ENCODE measurements at places on chromosomes 5 and 9. TPM values are rescaled to one million over a fixed set of nuclear protein-coding genes. Genes with fewer than 3 reads are reported as not detected.

GRCh38 chr9:99511723-99512122 lies 289.6 kb downstream of the SEC61B start:
- DNase-seq: no peak

GRCh38 chr9:12846035-12846434 lies 71.2 kb downstream of the LURAP1L start:
- no peak for DNase-seq

DNA sequence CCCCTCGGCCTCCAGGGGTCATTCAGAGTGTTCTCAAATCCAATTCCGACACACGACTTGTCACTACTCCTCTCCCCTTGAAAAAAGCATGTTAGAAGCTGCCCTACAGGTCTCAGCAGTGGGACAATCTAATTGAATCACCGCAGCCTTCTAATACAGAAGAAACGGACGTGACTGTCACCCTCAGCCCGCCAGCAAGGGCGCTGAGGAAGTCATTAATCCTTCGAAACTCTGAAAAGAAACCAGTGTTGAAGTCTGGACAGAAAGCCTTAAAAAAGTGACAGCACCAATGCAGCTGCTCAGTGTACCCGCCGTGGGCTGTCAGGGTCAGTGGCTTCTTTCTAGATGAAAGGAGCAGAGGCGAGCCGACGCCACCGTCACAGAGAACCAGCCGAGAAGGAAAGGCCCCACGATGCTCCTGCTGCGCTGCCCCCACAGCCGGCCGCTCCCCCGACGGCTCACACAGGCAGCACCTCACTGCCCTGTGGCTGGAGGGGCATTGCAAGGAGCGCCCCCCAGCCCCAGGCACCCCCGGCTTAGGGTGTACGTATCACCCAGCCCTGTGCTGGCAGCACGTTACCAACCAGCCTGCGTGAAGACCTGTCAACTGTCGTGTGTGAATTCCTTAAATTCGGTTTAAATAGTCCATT lies 5.7 kb downstream of the BRD3OS start:
- no peak for DNase-seq

DNA sequence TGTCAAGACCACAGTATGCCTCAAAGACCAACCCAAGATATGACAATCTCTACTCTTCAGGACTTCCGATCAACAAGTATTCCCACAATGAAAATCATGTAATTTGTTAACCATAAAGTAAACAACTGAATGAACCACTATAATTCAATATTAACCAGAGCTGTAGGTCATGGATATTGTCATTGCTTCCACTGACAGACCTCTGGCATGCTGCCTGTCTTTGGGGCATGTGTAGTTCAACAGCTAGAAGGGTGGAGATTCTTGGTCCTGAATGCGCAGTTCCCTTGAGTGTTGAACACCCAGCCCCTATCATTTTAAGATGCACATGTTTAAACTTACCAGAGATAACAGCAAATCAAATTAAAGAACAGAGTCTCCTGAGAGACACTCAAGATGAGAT lies 283.0 kb downstream of the CEMIP2 start:
- DNase-seq: no peak

DNA sequence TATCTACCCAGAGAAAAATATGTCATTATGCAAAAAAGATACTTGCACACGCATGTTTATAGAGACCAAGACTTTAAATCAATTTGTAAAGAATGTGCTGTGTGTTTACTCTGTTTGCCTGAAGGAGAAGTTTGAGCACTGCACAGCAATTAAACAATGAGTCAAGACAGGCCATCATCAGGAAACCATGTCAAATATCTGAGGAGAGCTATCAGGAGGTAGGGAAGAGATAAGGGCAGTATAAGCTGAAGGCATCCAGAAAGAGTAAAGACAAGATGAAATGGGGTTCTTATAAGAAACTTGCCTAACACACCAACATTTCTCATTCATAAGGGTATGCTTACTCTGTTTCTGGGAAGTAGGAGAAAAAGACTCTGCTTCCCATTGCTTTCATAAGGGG lies 405.8 kb upstream of the PTGER4 start:
- DNase-seq: no peak

DNA sequence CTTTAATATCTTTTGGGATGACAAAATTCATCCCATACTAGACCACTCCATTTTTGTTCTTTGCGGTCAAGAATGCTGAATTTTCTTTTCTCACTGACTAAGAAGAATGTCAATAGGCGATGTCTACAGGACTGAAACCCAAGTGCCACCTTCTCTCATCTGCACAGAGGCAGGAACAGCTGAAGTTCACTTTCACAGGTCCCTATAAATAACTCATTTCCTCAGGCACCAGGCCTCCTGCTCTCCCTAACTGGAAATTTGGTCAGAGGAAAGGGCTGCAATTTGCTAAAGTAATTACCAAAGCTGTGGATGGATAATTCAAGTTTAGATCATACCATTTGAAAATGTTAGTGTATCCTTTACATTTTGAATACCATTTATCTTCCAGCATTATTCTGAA lies 142.9 kb downstream of the DIRAS2 start:
- DNase-seq: no peak

- DNase-seq: no peak
Observed at GRCh38 chr5:62263401-62263800, 42.6 kb upstream of the KIF2A start.

DNA sequence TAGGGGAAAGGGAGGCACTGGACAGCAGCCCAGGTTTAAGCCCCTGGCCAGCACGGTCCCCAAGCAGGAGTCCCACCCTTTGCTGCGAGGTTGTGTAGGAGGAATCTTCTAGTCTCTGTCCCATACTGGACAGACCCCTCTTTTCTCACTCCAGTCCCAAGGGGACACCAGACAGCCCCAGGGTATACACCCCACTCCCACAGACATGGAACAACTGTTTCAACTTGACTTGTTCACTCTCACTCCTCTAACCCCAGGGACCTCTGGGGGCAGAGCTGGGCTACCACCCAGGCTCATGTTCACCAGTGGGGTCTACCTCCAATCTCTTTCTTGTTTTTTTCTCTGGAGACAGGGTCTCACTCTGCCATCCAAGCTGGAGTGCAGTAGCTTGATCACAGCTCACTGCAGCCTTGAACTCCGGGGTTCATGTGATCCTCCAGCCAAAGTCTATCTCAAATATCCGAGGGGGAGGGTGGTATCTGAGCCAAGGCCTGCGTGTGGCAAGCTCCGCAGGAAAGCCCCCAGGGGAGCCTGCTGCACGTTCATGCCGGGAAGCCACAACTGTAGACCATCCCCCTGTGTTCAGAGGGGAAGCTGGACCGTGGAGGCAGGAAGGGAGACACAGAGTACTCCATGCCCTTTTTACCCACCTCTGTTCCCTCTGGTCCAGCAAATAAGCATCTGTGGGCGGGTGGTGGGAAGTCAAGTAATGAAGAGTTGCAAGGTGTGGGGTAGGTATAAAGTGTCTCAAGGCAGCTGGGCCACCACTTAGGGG lies 1.8 kb downstream of the PTGES2 start:
- no peak for DNase-seq

Gene PCDHGB1
- total RNA-seq: not detected

Gene LHX2
- not detected for total RNA-seq

Gene SMIM3
- total RNA-seq: 16.9 TPM

Measured in activated CD4-positive, alpha-beta T cell treated with anti-CD3 and anti-CD28 coated beads for 36 hours (primary cell).